ENCODE measurements at places on chromosomes 2 and 18.

DNA sequence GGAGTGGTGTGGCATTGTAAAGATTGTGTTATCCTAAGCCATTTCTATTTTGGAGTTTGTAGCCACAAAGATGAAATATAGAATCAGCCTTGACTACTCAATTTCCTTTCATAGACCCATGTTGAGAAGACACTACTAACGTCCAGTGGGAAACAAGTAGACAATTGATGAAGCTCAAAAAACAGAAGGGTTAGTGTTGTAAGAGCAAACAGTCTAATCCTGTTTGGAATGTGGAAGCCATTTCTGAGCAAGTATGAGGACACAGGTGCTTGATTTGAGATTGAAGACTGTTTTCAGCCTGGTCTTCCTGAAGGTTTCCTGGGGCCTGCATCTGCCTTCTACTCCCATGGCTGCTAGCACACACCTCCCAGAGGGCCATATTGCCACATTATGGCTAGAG lies 29.1 kb downstream of the B3GNT2 start:
- peaks cover 48% of the 10 kb centered on the region for H3K4me1 ChIP-seq
- H3K36me3 ChIP-seq = peaks cover 38% of the 10 kb centered on the region
- DNase-seq = no peak

GRCh38 chr2:38610851-38611801 lies 8.4 kb upstream of the HNRNPLL start:
- peak overlapping the region; percentile 38 for H3K4me3 ChIP-seq
- DNase-seq = no peak
- peak overlapping the region; percentile 55 for H3K27ac ChIP-seq
- H3K36me3 ChIP-seq = peaks cover 4% of the 10 kb centered on the region
- no peaks in the 10 kb centered on the region for H3K27me3 ChIP-seq

- no peak overlapping the region for H3K4me3 ChIP-seq
- H3K36me3 ChIP-seq = no peaks in the 10 kb centered on the region
- no peaks in the 10 kb centered on the region for H3K27me3 ChIP-seq
- no peak for DNase-seq
- no peak overlapping the region for H3K27ac ChIP-seq
Observed at GRCh38 chr2:50344509-50345106, 687.3 kb downstream of the NRXN1 start.

- DNase-seq = no peak
- H3K4me1 ChIP-seq = peaks cover 30% of the 10 kb centered on the region
- peaks cover 20% of the 10 kb centered on the region for H3K36me3 ChIP-seq
- H3K27ac ChIP-seq = no peak overlapping the region
Observed at GRCh38 chr2:15555760-15556193, 5.4 kb downstream of the NBAS start.

- peaks cover 61% of the 10 kb centered on the region for H3K27me3 ChIP-seq
- no peaks in the 10 kb centered on the region for H3K4me1 ChIP-seq
- H3K36me3 ChIP-seq = peaks cover 3% of the 10 kb centered on the region
- H3K4me3 ChIP-seq = no peak overlapping the region
- no peak for DNase-seq
- H3K27ac ChIP-seq = no peak overlapping the region
Observed at GRCh38 chr2:176390276-176391147, 121.3 kb downstream of the MTX2 start.

DNA sequence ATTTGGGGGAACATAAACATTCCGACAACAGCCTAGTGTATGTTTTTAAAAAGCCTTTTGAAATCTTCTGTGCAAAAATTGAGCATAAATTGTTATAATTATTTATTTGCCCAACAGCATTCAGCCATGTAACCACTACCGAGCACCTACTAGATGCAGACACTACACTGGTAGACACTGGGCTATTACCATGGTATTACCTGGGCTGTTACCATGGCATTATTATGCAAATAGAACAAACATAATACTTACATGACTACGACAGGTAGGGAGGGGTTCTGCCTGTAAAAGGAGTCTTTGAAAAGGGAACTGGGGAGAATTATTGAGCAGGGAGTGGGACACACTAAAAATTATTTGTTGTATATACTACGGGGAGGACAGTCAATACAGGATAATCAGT lies 116.4 kb downstream of the MREG start:
- no peak for DNase-seq
- H3K4me3 ChIP-seq = no peak overlapping the region
- H3K36me3 ChIP-seq = no peaks in the 10 kb centered on the region
- H3K27ac ChIP-seq = no peak overlapping the region
- H3K4me1 ChIP-seq = peaks cover 5% of the 10 kb centered on the region

DNA sequence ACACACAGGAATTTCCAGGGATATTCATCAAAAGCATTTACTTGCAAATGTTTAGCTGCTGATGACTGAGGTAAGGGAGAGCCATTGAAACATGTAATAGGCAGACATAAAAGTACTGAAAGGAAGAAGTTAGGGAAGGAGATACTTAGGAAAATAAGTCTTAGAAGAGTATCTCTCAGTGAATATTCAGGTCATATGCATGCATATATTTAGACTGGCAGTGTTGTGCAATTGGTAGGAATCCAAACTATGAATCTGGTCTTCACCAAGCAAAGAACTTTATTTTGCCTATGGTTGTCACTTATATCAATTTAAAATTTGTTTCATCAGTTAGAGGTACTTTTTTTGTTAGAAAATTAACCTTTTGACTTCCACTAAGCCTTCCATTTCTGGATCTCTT lies 1490.7 kb downstream of the SUCLG1 start:
- no peaks in the 10 kb centered on the region for H3K36me3 ChIP-seq
- no peaks in the 10 kb centered on the region for H3K27me3 ChIP-seq
- no peak overlapping the region for H3K4me3 ChIP-seq

- no peak overlapping the region for H3K4me3 ChIP-seq
- H3K27ac ChIP-seq = no peak overlapping the region
- no peaks in the 10 kb centered on the region for H3K4me1 ChIP-seq
- H3K36me3 ChIP-seq = no peaks in the 10 kb centered on the region
- H3K27me3 ChIP-seq = no peaks in the 10 kb centered on the region
- DNase-seq = no peak
Observed at GRCh38 chr2:177872286-177872685, 200.3 kb downstream of the PDE11A start.

GRCh38 chr2:26535663-26536275 lies 57.8 kb upstream of the OTOF start:
- H3K27me3 ChIP-seq = peaks cover 19% of the 10 kb centered on the region
- H3K4me1 ChIP-seq = no peaks in the 10 kb centered on the region
- H3K36me3 ChIP-seq = peaks cover 3% of the 10 kb centered on the region

DNA sequence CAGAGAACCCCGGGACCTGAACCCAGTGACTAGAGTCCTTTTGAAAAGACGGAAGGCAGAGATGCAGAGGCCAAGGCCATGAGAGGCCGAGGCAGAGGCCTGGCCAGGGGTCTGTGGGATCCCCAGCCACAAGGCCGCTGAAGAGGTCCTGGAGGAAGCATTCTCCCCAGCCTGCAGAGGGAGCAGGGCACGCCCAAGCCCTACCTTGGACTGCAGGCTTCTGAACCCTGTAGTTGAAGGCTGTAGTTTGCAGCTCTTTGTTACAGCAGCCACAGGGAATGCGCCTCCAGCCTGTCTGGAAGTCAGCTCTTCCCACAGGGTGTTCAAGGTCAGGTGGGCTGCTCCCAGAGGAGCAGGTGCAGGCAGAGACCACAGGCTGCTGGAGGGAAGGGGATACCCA lies 22.1 kb upstream of the PXDN start:
- no peak overlapping the region for H3K4me3 ChIP-seq
- peaks cover under 1% of the 10 kb centered on the region for H3K36me3 ChIP-seq
- no peak overlapping the region for H3K27ac ChIP-seq
- no peaks in the 10 kb centered on the region for H3K4me1 ChIP-seq

Measured in central memory CD8-positive, alpha-beta T cell (primary cell).